ENCODE measurements at places on chromosomes 6 and 20.

GRCh38 chr20:6855796-6856195 is 88.3 kb downstream of the BMP2 start:
- no peak for DNase-seq

DNA sequence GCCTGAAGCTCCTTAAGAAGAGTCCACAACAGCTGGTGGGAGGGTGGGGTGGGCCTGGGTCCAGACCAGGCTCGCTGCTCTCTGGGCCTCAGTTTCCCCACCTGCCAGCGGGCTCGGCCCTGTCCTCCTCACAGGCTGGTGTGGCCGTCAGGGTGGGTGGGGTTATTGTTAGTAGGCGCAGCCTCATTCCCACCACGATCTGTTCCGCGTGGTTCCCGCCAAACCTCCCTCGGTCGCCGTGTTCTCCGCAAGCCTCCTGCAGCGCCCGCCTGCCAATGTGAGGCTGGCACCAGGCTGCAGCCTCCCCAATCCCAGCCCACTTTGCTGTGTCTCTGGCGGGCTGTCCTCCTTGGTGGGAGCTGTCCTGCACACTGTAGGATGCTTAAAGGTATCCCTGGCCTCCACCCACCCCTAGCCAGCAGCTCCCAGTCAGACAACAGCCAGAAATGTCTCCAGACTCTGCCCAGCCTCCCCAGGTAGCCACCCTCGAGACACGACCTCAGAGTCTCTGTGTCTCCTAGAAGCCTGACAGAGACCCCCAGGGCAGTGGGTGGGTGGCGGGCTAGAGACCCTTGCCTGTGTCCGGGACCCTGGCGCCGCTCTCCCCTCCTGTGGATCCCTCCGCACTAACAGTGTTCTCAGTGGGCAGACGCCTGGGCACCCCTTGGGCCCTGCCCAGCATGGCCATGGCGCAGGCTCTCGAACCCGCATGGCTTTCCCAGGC is 15.3 kb downstream of the SLC17A9 start:
- no peak for DNase-seq

- no peak for DNase-seq
Measured at GRCh38 chr6:12175626-12176025, 114.5 kb upstream of the EDN1 start.

DNA sequence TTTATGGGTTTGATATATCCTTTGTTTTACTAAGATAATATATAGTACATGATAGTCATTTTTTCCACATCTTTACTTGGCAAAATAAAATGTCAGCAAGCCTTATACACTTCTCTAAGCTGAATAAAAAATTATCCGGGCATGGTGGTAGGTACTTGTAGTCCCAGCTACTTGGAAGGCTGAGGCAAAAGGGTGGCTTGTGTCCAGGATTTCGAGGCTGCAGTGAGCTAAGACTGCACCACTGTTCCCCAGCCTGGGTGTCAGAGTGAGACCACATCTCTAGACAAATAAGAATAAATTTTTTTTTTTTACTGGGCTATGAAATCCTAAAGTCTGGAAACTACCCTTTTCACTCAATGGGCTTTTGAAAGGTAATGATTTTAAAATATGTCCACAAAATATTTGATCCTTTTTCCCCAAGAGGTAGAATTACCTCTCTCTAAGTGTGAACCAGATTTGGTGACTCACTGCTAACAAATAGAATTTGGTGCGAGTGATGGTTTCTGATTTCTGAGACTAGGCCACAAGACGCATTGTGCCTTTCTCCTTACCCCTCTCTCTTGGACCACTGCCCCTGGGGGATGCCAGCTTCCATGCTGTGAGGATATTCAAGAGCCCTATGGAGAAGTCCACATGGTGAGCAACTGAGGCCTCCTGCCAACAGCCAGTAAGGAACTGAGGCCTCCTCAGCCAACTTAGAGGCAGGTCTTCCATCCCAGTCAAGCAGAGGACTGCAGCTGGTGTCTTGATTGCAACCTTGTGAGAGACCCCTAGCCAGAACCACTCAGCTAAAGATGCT is 84.2 kb upstream of the ZNFX1 start:
- no peak for DNase-seq

DNA sequence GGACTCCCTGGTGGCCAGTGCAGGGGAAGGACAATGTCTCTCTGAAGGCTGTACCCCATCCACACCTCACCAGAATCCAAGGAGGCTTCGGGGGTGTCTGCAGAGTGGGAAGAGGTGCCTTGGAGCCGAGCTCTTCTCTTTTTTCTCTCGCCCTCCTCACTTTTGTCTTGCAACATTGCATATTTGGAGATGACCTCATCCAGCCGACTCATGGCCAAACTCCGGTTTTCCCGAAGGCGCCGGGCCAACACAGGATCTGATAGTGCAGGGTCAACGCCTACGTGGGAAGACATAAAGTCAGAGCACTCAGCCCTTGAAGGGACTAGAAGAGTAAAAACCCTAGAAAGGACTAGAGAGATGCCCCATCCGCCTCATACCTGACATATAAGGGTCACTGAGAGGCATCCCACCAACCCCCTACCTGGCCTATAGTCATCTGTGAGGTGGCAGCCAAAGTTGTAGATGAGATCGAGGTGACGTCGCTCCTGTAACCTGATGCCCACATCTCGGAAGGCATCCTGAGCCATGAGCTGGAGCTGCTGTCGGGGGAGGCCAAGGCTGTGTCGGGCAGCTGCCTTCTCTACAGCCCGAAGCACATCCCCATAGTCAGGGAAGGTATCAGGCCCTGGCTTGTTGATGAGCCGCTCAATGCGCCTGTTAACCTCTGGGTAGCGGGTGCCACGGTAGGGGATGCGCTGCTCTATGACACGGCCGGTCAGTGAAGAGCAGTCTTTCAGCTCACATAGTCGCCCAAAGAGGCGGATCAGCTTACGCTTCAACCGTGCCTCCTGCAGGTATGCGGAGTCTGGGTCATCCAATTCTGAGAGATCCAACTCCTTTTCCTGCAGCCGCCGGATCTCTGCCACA is 3.0 kb upstream of the ZBTB22 start:
- DNase-seq, result no peak

Data from amygdala (tissue), 56 donors.